ENCODE measurements at places on chromosomes 3 and 15.

GRCh38 chr3:126618021-126618420 lies 36.9 kb downstream of the TXNRD3 start:
- DNase-seq, result no peak

- DNase-seq, result no peak
These were observed 37.2 kb downstream of the BHLHE40 start for GRCh38 chr3:5016211-5017161.

GRCh38 chr3:134640872-134641470 lies 9.9 kb downstream of the KY start:
- no peak for DNase-seq

- no peak for DNase-seq
These were observed 10.3 kb downstream of the PFKFB4 start for GRCh38 chr3:48546203-48546829.

- DNase-seq, result no peak
These were observed 100.9 kb upstream of the CRBN start for GRCh38 chr3:3280396-3280795.

DNA sequence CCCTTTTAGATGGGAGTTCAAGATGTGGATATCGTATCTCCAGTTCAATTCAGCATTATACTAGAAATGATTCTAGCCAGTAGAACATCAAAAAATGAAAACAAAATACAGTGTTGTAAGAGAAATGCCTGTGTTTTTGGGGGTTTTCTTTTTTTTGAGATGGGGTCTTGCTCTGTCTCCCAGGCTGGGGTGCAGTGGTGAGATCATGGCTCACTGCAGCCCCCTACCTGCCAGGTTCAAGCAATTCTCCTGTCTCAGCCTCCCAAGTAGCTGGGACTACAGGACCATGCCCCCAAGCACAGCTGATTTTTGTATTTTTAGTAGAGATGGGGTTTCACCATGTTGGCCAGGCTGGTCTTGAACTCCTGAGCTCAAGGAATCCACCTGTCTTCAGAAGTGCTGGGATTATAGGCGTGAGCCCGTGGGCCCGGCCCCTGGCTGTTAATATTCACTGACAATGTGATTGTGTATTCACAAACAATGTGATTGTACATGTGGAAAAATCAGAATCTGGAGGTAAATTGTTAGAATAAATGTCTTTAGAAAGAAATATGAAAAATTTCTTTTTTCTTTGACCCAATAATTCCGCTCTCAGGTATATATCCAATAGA lies 59.0 kb downstream of the ARIH1 start:
- DNase-seq, result no peak

DNA sequence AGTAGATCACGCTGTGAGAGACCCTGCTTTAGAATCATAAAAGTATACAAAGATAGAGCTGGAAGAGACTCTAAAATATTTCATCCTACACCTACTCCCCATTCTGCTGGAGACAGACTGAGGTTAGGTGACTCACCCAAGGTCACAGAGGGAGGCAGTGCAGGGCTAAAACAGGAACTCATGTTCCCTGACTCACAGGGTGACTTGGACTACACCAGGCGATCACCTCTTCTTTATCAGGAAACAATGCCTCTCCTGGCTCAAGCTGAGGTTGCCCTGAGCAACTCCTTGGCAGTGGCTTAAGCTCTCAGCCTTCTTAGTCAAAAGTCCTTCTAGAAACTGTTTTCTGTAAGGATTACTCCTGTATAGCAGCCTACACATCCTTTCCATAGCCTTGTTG lies 26.4 kb upstream of the TNFAIP8L3 start:
- DNase-seq, result no peak

GRCh38 chr3:178711753-178712152 lies 175.5 kb downstream of the KCNMB2 start:
- no peak for DNase-seq

- no peak for DNase-seq
These were observed 18.0 kb downstream of the MIX23 start for GRCh38 chr3:122365073-122365472.

- DNase-seq, result no peak
These were observed 222.5 kb downstream of the SUCLG2 start for GRCh38 chr3:67431887-67432286.

- no peak for DNase-seq
These were observed 37.1 kb downstream of the ZNF106 start for GRCh38 chr15:42453826-42454225.

- DNase-seq, result no peak
These were observed 203.9 kb downstream of the MINAR1 start for GRCh38 chr15:79635897-79636561.

- peak; percentile 49 for DNase-seq
These were observed 1.6 kb upstream of the SIN3A start for GRCh38 chr15:75452865-75453702.

- DNase-seq, result no peak
These were observed 129.9 kb upstream of the OSTN start for GRCh38 chr3:191068946-191069813.

DNA sequence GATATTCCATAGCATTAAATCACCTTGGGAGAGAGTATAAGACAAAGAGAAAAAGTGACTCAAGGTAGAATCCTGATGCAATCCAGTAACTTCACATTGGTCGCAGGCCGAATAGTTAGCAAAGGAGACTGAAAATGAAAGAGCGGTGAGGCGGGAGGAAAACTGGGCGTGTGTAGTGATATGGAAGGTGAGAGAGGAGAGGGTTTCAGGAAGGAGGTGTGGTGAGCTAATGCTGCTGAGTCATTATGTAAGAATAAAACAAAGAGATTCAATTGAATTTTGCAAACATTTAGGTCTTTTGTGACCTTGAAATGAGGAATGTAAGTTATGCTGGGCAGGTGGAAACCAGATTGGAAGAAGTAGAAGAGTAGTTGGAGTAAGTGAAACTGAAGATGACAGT lies 235.3 kb downstream of the C3orf38 start:
- no peak for DNase-seq

DNA sequence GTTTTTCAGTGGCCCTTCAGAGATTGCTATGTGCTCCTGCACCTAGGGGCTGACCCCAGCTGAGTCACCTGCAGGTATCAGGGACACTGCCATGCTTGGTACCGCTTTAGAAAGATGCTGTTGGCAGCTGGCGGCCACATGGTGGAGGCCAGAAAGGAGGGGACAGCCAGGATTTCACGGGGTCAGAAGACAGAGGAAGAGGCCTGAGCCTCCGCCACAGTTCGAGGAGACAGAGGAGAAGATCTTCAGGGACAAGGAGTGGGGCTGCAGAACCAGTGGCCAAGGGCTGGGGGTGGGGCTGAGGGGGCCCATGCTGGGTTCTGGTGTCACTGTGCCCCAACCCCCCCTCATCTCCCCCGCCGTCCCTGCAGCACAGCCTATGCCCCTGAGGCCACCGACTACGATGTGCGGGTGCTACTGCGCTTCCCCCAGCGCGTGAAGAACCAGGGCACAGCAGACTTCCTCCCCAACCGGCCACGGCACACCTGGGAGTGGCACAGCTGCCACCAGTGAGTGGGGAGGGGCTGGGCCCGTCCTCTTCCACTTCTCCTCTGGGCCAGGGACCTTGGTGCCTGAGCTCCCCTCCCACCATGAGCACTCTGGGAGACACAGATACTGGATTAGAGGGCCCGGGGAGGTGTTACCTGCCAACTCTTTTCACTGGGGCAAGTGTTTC lies 19.9 kb downstream of the LOXL1 start:
- DNase-seq, result no peak

DNA sequence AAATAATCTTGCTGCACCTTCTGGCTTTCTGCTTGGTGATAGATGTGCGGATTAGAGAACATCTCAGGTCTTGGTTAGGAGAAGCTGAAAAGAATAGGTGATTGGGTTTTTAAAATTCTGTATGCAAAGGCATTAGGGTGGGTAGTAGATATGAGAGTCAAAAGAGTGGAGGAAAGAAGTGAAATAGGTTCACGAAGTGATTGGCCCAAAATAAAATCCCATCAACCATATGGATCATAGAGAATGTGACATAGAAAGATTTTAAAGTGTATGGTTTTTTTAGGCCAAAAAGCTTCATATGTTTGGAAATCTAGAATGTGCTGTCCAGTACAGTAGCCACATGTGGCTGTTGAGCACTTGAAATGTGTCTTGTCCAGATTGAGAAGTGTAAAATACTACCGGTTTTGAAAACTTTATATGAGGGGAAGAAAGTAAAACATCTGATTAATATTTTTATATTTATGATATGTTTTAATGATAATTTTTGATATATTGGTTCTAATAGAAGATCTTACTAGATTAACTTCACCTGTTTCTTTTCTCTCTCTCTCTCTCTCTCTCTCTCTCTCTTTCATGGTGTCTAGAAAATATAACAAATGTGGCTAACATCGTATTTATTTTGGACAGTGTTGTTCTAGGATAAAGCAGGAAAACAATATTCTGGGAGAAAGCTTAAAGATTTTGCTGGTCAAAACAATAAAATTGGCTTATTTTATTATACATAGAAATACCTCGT lies 2.9 kb downstream of the MBNL1 start:
- DNase-seq, result no peak
